Kidney tubule cell (primary cell): ENCODE measurements at places on chromosomes 5 and 9.

DNA sequence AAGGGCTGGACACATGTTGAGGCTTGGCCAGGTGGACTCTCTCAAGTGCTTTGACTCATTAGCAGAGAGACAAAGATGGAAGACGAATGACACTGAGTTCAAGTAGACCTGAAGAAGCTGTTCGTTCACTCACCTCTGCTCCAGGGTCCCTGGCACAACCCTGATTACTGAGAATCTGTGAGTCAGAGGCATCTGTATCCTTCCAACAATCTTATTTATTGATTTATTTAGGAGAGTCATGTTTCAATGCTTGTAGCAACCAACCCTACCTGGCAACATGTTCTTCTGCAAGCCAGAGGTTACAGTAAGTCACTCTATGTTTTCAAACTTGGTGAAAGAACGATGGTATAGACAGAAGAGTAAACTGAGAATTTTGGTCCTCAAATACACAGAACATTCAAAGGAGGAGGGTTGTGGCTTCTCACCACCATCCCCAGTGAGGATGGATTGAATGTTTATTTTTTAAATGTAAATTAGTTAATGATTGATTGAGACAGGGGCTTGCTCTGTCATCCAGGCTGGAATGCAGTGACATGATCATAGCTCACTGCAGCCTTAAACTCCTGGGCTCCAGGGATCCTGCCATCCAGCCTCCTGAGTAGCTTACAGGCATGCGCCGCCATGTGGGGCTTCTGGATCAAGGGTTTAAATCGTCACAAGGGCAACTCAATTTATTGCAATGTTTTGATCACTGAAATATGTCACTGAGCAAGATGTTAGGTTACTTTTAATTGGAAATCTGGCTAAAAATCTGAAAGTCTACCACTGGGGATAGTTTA, 55.7 kb upstream of the CARTPT start:
- DNase-seq, result peak; percentile 68

- DNase-seq, result peak; percentile 88
Measured at GRCh38 chr5:169980418-169981053, at the start of gene INSYN2B. Gene INSYN2B (minus strand): TSS chr5:169980495. CDS start chr5:169883898, 96,597 bp downstream.

DNA sequence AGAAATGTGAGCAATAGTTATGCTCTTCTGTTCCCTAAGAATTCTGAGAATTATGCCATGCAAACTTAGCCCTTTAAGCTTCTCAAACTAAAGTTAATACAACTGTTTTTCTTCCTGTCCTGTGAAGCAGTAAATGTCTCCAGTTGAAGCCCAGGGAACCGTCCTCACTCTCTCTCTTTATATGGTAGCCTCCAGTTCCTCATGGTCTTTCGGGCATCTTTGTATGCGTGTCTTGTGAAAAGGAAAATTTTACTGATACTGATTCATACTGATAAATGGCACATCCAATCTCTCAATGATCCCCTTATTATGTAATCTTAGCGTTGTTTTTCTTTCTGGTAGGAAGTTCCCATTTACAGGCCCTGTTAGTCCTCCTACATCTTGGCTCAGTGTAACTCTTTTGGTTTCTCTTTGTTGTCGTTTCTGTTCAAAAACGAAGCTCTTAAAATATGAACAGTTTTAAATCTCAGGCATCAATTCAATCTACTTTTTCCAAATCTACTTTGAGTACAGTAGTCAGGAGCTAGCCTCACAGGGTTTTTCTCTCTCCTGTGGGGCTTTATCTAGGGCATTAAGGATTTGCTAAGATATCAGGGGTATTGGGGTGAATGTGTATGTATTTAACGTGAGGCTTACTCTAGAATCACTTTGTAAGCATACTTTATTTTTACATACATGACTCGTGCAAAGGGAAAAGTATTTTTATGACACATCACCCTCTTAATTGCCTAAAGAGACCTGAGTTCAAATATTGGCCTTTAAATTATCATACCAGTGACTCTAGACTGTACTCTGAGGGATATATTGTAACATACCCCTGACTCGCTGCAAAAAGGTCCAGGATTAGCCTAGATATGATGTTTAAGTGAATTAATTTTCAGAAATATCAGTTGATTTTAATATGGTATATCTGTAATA, 258.0 kb downstream of the NR3C1 start:
- DNase-seq, result no peak

- peak; percentile 83 for DNase-seq
Measured at GRCh38 chr5:5342784-5343183, 79.7 kb upstream of the ICE1 start.

GRCh38 chr9:72601615-72602014, 80.2 kb downstream of the TMC1 start:
- DNase-seq, result no peak

DNA sequence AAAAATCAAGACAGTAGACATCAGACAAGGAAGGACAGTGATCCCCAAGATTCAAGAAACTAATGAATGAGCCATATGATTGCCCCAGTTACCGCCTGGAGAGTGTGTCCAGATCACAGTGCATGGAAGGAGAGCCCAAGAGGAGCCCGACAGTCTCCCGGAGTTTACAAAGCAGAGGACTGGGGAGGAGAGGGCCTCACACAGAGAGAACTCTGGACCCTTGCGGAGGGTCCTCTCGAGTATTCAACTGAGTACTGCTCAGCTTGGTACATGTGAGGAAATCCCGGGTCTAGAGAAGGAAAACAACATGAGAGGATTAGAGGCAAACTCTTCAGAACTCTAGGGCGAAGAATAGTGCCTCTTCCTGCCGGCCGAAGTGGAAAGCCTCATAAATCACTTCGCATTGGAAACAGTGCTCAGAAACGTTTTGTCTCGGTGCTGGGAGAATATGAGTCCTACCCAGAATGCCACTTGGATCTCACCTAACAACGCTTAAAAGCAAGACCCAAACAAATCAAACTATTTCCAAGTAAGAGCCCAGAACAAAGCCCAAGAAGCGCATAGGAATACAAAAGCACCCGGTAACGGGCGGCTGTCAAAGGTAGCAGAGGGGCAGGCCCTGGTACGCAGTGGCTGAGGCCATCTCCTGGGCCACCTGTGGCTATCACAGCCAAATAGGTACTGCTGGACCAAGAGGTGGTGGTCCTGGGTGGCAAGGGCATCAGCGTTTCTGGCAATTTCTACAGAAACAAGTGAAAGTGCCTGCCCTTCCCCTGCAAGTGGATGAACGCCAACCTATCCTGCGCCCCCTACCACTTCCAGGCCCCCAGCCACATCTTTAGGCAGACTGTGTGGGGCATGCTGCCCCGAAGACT, 36.0 kb downstream of the FAM78A start:
- no peak for DNase-seq

- DNase-seq, result no peak
Measured at GRCh38 chr5:176771102-176771845, 39.1 kb upstream of the UNC5A start.

GRCh38 chr5:100306000-100306399, 229.2 kb upstream of the FAM174A start:
- peak; percentile 39 for DNase-seq

DNA sequence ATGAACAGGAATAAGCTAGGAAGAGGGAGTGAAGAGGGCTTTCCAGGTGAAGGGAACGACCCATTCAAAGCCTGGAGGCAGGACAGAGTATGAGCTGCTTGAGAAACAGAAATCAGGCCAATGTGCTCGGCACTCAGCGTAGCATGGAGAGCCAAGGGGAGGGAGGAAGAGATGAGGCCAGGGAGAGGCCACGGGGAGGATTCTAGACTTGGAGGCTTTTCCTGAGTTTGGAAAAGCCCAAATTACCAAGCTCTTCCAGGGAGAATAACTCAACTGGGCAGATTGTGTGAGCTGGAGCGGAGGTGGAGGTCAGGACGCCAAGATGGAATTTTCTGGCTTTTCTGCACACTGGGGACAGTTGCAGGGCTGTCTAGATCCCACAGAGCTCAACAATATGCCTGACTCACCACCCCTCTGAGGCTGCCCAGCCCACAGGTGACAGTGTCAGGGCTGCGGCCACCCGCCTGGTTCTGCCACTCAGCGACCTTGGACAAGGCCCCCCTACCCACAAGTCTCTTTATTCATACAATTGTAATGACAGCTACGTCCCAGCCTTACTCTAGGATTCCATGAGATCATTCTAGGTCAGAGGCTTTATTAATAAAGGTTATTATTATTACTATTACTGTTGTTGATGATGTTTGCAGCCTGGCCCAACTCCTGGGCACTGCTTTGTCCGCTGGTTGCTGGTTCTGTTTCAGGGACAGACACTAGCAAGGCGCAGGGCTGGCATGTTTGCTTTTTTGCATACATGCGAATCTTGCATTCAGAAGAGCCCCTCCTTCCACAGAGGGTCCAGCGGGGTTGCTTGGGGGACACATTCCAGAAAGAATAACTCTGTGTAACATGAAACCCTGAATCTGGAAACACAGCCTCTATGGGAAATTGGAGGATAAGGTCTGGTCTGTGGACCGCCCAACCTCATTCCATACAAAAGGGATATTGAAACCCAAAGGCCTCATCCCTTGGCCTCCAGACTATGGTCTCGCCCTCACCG, 9.4 kb upstream of the LMX1B start:
- no peak for DNase-seq

DNA sequence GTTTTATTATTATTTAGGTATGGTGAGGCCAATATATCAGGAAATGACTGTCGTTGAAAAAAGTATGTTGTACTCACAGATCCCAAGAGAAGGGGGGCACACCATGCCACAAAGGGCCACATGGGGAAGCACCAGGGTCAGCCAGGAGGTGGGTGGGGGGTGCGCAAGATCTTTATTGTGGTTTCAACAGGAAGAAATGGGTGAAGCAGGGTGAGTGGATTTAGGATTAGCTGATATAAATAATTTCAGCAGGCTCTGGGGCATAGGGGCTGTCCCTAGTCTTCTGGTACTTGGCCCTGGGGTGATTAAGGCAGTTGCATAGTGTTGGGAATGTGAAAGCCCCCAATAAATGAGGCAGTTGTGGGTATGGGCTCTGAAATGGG, 8.6 kb downstream of the PDCD1LG2 start:
- DNase-seq, result no peak

DNA sequence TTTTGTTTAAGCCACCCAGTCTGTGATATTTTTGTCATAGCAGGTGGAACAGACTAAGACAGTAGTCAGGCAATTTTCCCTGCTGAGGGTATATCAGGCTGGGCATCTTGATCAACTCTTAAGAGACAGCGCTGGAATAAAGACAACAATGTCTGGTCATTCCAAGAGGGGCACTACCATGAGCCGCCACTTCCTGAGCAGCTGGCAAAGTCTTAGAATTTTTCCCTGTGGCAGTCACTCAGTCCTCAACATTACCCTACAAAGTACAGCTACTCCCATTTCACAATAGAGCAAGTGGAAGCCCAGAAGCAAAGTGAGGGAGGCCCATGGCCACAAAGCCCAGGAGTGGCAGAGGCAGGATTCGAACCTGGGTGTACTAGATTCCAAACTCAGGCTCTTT, 74.8 kb downstream of the SH3PXD2B start:
- no peak for DNase-seq

DNA sequence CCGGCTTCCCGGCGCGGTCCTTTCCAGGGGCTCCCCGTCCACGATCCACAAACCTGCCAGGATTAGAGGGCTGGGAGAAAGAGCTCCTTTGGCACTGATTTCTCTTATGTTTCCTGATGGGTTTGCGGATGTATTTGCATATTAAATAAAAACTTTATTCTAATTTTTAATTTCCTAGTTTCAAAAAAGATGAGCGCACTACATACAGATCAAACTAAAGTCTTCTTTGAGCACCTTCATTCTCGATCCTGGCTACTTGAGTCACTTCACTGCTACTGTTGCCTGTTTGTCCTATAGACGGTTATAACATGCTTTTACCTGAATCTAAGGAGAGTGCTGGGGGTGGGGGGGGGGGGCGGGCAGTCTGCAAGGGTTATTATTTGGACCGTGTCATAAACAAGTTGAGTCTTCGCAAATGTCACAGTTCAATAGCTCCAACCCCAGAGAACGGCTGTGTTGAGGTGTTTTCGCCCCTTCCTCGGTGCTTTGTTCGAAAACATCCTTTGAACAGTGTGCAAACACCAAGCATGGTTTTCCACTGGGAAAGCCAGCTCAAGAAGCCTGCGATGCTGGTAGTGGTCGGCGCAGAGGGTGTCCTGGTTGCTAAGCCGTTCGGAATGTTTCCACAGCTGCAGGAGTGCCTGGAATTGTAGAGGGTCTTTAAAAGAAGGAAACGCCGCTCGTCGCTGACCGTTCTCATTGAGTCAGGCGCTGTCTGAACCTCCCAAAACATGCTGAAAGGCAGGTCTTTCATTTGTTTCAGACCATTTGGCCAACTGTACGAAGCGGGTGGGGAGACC, 1.1 kb upstream of the STK10 start:
- no peak for DNase-seq

DNA sequence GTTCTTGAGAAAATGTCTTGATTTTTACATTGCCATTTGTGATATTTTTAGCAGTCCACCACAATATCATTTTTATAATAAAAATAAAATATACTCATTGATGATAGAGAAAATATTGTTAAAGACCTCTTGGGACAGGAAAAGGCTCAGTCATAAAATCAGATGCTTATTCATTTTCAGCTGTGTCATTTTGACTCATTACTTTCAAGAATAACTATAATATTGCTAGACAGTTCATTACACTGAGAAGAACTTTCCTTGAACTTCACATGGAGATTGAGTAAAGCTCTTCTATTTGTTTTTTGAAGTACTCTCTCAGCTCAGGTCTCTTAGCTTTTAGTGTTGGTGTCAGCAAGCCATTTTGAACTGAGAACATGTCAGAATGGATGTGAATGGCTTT, 8.5 kb upstream of the MEIKIN start:
- DNase-seq, result no peak

- DNase-seq, result no peak
Measured at GRCh38 chr9:126170286-126170823, 156.3 kb upstream of the MVB12B start.

DNA sequence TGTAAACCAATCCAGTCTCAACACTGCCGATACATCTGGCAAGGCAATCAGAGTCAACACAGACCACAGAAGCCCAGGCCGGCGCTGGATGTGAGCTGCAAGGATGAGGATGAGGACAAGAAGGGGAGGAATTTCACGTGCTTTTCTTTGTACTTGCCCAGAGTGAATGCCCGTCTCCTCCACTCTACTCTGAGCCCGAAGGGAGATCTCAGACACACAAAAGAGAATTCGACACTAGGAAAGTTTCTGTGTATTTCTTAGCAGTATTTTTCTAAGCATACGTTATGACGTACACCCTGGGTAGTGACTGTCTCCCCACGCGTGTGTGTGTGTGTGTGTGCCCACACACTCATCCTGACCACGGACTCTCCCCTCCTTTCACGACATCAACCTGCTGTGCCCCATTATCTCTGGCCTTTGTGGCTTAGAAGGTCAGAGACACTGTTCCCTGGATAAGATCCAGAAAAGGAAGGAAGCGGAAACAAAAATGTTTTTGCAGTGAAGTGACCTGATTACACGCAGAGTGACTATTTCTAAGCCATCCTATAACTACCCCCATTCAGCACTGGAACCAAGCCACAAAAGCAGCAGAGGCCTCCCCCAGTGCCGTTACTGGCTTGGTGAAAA, 227.3 kb upstream of the DAPK1 start:
- peak; percentile 87 for DNase-seq

GRCh38 chr5:87300744-87301143, 33.1 kb downstream of the RASA1 start:
- peak; percentile 91 for DNase-seq
